Esophagus mucosa (tissue), 1 donor: ENCODE measurements at places on chromosomes 4 and X. TPM values are rescaled to one million over a fixed set of nuclear protein-coding genes. Genes with fewer than 3 reads are reported as not detected.

DNA sequence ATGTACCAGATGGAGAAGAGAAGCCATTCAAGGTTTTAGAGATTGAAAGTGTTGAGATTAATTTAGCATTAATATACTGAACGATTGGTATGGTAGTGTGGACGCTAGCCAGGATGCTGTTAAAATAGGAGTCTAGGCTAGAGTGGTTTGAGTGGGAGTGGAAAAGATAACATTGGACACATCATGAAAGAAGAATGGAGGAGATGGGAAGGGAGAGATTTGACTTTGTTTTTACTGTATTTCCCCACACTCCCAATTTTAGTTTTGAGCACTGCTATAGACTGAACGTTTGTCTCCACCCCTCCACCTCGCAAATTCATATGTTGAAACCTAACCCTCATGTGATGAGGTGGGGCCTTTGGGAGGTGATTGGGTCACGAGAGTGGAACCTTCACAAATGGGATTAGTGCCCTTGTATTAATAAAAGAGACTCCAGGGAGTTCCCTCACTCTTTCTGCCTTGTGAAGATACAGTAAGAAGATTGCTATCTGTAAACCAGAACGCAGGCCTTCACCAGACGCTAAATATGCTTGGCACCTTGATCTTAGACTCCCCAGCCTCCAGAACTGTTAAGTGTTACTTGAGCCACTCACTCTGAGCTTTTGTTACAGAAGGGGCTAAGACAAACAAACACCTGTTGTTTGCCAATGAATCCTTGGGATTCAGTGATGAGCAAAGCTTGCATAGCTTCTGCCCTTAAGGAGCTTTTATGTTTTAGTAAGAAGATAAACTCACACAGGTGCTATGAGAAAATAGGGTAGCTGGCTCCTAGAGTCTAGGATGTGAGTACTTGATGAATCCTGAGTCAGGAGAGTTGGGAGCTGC, 25.8 kb downstream of the USP9X start:
- ATAC-seq = no peak

- ATAC-seq = no peak
These were observed 35.3 kb upstream of the DCX start for GRCh38 chrX:111447298-111447697.

GRCh38 chrX:78769101-78769755, 21.7 kb downstream of the LPAR4 start:
- ATAC-seq = no peak

- peak; percentile 95 for ATAC-seq
These were observed 82.5 kb downstream of the GPAT3 start for GRCh38 chr4:83618431-83618830.

DNA sequence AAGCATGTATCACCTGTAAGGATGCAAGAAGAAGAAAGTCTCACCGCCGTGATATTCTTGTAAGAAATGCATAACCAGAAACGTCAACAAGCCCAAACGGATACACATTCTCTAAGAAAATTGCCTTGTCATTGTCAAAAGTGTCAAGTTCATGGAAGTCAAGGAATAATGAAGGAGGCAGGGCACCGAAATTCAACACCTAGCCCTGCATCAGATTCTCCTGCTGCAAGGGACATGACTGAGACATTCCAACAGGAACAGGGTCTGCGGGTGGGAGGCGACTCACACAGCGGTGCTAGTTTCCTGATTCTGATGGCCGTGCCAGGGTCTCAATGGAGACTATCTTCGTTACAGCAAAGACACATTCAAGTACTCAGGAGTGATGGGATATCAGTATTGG, 26.7 kb downstream of the IRF2 start:
- no peak for ATAC-seq

GRCh38 chrX:134537179-134537955, 77.4 kb downstream of the HPRT1 start:
- no peak for ATAC-seq

DNA sequence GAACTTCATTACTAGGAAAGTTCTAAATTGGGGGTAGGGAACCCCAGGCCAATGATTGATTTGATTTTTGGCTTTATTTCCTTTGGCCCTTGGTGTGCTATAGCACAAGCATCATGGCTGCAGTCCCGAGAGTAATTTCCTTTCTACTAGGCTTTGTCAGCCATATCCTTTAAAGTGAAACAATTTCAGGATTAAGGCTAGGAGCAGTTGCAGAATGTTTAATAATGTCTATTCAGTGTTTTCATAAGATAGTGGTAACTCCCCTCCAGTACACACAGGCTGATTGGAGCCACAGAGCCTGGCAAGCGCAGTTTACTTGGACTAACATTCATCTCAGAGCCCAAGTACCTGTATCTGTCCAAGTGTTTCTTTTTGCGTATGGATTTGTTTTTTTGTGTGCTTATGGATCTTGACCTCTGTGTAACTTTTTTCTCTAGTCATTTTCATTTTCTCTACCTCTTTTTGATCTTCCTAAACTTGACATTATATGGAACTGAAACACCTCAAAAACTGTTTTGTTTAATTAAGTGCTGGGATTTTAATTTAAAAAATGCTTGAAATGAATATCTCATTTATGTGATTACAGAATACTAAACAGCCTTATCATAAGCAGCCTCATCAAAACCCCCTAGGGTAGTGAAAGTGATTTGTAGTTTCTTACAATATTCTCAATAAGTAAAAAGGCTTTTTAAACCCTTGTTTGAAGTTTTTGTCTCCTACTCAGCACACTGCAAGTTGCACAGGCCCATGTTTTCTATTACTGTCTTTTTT, 7.5 kb downstream of the STIM2 start:
- no peak for ATAC-seq

DNA sequence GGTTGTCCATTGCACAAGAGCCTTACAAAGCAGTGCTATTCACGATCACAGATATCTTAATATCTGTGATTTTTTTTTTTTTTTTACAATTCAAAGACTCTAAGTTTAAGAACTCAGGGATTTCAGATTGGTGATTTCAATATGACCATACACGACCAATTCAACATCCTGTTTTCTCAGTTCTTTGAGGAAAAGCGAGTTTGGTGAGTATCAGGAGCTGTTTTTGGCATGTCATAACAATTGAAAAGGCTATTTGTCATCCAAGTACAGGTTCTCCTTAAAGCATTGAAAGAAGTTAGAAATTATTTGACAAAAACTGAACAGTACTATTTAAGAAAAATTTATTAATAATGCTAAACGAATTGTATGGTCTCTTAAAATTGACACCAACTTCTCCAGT, 9.1 kb upstream of the ARHGEF6 start:
- ATAC-seq = no peak

DNA sequence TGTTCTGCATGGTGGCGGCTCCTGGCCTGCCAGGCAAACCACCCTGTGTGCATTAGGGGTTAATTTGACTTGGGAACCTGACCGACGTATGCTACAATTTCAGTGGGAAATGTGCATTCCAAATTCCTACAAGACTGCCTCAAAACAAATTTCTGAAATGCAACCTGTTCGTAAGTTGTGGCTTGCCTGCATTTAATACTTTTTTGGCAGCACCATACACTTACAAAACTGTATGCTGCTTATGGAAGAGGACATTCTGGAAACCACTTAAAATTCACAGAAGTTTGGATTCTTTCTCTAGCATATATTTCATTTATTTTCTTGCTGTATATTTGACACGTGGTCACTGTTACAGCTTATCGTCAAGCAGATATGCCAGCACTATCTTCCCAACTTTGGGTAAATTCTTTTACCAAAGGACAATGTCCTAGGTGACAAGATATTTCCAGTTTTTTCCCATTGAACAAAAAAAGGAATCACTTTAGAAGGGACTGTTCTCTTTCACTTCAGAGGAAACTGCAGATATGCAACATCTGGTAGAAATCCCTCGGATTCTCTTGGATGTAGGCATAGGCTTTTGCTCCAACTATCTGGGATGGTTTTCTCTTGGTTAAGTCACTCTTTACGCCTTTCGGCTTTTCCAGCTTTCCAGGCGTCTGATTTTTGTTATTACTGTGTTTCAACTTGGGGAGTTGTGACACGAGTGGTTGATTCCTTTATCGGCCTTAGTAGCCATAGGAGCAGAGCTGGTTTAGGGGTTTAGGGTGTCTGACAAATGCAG, 9.7 kb upstream of the TENM3 start:
- ATAC-seq = no peak

DNA sequence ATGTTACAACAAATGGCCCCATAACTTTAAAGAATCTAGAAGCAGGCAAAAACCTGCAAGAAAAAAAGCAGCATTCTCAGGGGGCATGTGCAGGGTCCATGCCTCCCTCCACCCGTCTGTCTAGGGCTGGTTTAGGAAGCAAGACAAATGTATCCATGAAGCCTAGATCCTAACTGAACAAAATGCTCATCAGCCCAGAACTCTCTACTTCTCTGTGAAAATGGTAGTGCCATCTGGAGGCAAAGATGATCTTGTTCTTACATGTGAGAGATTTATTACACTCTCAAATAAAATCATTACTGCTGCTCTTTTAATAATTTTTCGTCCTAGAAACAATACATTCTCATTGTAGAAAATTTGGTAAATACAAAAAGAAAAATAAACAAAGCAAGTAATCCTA, 26.7 kb downstream of the NR3C2 start:
- no peak for ATAC-seq

DNA sequence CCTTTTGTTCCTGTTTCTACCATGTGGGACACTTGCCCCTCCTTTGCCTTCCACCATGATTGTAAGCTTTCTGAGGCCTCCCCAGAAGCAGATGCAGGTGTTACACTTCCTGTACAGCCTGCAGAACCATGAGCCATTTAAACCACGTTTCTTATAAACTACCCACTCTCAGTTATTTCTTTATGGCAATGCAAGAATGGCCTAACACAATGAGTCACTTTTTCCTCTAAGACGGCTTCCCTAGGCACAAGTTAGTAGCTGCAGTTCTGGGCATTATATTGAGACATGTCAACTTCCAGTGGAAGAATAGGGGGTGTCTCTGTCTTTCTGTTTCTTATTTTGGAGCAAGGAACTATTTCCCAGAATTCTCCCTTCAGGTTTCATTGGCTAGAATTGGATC, 32.9 kb upstream of the DIPK2B start:
- no peak for ATAC-seq

DNA sequence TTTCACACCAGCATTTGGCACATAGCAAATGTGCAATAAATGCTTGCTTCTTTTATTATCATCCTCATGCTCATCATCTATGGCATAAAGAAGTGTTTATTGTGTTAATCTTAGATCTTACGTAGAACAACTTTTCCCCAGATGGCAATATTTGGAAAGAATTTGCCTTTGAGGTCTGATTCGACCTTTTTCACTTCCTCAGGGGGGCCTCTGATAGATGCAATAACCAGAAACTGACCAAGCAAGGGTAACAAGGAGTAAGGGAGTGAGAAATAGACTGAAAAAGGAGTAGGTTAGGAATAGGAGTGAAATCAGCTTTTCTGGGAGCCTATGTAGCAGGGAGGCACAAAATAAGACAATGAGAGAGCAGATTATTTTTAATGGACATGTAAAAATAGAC, 70.2 kb downstream of the RRAGB start:
- ATAC-seq = no peak

GRCh38 chr4:135122457-135122856, 920.9 kb upstream of the PABPC4L start:
- ATAC-seq = no peak

DNA sequence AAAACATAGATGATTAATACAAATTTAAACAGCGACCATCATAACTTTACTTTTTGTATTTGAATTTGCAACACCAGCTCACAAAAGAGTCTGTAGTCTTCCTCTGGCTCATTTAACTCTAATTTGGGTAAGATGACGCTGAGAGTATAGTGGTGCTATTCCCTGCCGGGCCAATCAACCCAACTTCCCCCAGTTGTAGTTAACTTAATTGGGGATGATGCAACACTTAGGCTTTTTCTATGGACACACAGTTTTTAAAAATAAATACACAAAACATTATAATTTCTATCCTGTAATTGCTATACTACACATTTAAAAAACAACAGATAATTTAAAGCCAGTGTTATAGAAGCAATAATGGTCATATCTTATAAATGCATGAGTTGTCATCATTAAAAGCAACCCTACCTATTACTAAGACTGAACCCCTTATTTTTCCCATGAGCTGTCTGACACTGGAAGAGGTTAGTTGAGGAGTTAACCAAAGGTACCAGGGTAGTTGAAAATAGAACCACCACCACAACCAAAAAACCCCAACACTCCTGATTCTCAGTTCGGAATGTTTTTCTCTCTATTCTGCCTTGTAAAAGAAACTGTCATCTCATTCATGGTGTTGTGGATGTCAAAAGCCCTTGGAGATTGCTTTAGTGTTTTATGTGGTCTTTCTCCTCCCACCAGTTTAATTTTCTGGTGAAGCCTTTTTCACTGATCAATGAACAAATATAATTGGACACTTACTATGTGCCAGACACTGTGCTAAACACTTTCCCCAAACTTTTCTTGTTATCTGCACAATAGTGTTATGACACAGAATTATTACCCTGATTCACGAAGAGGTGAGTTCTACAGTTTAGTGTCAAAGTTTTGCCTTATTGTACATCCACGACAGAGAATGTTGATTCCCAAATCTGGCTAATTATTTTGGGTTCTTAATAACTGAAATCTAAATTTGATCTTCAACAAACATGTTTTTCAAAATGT, 61.5 kb upstream of the RAPGEF2 start:
- ATAC-seq = no peak

GRCh38 chr4:21778702-21779101, 169.9 kb downstream of the KCNIP4 start:
- ATAC-seq = no peak

DNA sequence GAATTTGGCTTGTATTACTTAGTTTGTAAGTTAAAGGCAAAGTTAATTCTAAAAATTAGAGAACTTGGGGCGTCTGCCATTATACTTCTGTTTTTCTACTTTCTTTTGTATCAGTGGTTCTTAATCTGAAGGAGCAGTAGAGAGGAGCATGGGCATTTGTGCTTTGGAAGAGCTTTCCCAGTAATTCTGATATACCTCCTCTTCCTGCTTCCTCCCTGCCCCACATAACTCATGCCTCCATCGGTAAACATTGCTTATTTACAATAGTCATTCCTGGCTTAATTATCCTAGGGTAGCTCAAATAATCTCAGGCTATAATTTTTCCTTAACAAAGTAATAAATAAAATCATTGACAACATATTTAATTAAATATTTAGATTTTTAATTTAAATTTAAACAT, 37.1 kb upstream of the SPARCL1 start:
- no peak for ATAC-seq

DNA sequence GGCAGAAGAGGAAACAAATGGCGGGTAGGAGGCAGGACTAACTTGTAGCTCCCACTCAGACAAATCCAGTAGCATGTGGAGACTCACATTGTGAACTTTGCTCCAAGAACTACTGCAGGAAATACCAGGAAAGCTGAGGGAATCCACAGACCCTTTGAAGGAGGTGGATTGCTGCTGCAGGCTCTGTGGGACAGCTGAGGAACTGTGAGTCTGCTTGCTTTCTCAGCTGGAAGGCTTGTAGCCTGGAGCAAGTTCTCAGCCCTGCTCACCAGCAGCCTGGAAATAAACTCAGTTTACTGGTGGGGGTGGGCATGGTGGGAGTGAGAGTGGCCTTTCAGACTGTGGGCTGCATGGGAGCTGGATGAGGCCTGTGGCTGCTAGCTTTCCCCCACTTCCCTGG, 16.0 kb downstream of the RTL3 start:
- ATAC-seq = no peak

ARHGAP36 gene
- not detected for total RNA-seq

RGN gene
- total RNA-seq = 0.20 TPM

CLDN22 gene
- total RNA-seq = 0.16 TPM
